ENCODE measurements at places on chromosomes 4 and X.

GRCh38 chr4:105196523-105197145 is 50.0 kb downstream of the TET2 start:
- no peak for DNase-seq

DNA sequence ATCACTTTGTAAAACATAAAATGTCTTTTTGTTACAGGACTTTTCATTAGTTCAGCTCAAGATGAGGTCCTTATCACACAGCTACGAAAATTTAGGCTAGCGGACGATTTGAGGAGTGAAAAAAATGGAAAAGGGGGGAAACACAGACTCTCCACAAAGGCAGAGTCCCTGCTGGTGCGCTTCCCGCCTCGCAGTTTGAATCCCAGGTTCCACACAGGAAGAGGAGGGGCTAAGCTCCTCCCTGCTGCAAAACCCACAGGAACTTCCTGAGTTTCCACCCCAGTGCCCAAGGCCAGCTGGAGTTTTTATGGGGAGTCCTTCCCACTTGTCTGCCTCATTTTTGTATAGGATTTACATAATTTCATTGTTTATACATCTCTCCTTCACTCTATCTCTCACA is 11.2 kb downstream of the ADAM29 start:
- DNase-seq: no peak

- no peak for DNase-seq
Observed at GRCh38 chrX:111483881-111484280, 27.6 kb upstream of the SERTM2 start.

GRCh38 chr4:89298155-89298554 is 9.4 kb downstream of the GPRIN3 start:
- no peak for DNase-seq

DNA sequence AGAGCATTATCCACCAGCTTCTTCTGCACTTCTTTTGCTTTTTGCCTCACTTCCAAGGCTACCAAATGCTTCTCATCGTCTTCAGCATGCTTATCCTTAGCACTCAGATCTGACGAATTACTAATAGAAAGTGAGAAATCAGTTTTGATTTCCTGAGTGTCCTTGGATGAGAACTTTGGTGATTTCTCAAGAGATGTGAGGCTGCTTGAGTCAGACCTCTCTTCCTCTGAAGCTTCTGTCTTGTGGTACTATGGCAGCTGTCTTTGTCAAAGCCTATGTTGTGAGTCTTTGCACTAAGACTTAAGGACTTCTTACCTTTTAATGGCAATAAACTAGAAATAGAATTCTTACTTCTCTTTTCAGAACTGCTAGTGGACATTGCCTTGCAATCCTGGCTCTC is 169.9 kb downstream of the CPE start:
- no peak for DNase-seq

- DNase-seq: no peak
Observed at GRCh38 chr4:18621186-18621585, 599.6 kb upstream of the LCORL start.

DNA sequence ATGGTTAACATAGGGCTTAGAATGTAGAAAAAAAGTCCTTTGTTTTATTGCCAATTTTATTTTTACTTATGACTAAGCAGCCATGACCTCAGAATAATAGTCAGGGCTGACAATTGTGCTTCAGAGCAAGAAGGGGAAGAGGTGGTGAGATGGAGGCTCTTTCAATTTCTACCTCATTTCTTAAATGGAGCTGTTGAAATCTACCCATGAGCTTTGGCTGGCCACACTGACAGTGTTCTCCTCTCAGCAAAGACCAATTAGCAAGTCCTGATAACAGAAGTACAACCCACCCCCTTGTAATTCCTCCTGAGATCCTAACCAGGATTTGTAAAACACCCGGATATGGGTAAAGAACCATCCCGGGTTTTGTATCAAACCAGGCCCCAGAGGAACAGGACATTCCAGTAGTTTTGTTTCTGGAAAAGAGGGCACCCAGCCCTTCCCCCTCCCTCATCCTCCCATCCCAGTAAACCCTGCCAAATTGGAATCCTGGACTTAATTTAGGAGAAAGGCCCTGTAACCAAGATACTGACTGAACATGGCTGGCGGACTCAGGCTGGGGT is at the start of gene HEPH:
Gene HEPH (plus strand): TSS at position 399 of the 563 bp plus-strand sequence. CDS start 6,324 bp downstream, outside the sequence.
- no peak for DNase-seq

- no peak for DNase-seq
Observed at GRCh38 chrX:115367455-115367854, 77.9 kb downstream of the LUZP4 start.

GRCh38 chr4:71932941-71933340 is 98.9 kb upstream of the NPFFR2 start:
- DNase-seq: no peak

GRCh38 chr4:48227662-48228061 is 42.0 kb downstream of the TEC start:
- DNase-seq: no peak

DNA sequence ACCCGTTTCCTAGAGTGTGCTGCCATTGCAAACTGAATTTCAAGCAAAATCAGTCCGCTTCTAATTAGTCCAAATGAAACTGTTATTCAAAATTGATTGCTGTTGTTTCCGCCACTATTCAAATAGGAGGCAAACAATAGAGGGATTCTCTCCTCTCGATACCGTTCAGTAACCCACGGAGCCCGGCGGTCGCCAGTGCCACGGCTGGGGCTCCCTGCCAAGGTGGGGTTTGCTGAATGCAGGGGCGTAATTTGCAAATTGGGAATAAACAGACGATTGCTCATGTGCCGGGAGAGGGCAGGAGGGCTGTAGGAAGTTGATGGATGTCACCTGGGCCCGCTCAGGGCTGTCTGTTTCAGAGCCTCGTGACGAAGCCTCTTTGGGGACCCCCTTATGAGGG is 8.8 kb downstream of the ADRA2C start:
- no peak for DNase-seq

GRCh38 chr4:66609014-66609413 is 936.3 kb downstream of the CENPC start:
- no peak for DNase-seq

GRCh38 chr4:154743683-154744340 is at the start of gene LRAT:
Gene LRAT, plus strand, starts transcription at chr4:154744000. Its CDS starts 327 bp downstream, at chr4:154744327.
- no peak for DNase-seq

GRCh38 chr4:8914461-8915171 is 43.0 kb upstream of the HMX1 start:
- no peak for DNase-seq

DNA sequence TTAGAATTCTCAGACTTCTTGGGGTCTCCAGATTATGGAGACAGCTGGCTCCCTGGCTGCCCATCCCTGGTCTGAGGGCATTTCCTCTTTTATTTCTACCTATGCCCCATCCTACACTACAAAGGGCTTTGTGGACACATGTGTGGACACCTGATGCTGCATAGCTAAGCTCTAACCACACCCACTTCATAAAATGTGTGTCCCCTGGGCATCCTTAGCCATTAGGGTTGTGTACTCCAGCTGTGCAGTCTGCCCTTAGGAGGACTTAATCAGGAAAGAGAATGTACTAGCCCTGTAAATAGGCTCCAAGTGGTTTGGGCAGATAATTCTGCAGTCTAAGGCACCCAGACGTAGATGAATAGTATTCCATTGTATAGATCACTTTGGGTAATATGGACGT is 47.0 kb downstream of the COQ2 start:
- no peak for DNase-seq

- DNase-seq: no peak
Observed at GRCh38 chrX:100913111-100913510, 15.6 kb downstream of the XKRX start.

- no peak for DNase-seq
Observed at GRCh38 chrX:18558799-18559198, 113.1 kb downstream of the RS1 start.

GRCh38 chr4:148254621-148255343 is 187.4 kb downstream of the NR3C2 start:
- no peak for DNase-seq

GRCh38 chr4:40225497-40225896 is 28.7 kb downstream of the RHOH start:
- no peak for DNase-seq

GRCh38 chrX:25548811-25549210 is 533.0 kb upstream of the ARX start:
- no peak for DNase-seq

DNA sequence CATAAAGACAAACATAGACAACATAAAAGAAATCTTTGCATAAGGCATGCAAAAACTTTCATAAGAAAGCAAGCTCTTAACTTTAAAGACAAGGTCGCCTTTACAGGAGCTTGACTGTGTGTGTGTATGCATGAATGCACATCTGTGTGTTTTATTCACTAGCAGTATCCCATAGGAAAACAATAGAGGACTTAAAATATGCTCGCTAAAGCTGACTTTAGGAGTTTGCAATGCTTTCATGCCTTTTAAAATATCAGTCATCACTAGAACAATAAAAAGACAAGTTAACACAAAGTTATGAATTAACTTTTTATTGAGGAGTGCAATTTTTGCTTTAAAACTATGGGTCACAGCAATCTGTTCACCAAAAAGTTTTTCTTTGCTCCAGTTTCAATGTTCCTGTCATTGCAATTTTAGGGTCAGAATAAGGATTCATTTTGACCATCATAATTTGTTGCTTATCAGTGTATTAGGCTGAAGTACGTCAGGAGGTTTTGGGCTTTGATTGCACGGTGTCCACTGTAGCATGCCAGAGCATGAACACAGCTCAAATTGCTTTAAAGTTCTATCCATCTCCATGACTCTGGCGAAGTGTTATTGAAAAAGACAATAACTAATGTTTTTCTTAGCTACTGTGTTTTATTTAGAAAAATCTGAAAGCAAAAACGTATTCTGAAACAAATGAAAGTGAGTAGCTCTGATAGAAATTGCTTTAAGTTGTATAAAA is 36.9 kb downstream of the ANXA10 start:
- no peak for DNase-seq

- DNase-seq: no peak
Observed at GRCh38 chrX:109399831-109400230, 82.1 kb downstream of the GUCY2F start.

GRCh38 chr4:38314663-38315062 is 349.3 kb upstream of the KLF3 start:
- DNase-seq: no peak

DNA sequence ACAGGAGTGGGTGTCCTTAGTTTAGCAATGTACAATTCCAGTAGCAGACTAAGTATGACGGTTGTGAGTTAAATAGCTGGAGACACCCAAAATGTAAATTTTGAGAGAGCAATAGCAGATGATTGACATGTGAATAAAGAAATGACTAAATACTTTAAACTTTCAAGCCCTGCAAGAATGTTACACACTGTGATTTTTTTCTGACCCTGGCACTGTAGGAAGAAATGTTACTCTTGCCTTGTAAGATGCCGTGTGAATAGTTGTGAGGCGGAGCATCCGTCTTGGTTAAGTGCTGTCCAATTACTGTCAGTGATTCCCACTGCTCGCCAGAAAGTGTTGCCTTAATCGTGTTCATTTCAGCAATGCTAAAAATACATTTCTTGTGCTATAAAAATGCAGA is 1248.1 kb downstream of the RAPGEF2 start:
- no peak for DNase-seq

DNA sequence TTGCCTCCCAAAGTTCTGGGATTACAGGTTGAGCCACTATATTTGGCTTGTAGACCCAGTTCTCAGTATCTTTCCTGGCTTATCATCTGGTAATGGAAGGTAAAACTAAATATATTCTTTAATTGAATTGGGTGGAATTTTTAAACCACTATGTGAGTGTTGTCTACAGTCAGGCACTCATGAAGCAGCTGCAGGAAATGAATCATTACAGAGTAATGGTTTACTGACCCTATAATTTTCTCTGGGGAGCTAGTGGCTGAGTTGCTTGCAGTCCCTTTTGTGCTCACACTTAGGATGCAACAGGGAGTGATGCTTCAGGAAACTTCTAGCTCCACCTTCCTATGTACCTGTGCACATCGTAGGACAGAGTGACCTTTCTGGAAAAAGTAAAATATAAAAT is 4.1 kb upstream of the UGT2B7 start:
- no peak for DNase-seq

DNA sequence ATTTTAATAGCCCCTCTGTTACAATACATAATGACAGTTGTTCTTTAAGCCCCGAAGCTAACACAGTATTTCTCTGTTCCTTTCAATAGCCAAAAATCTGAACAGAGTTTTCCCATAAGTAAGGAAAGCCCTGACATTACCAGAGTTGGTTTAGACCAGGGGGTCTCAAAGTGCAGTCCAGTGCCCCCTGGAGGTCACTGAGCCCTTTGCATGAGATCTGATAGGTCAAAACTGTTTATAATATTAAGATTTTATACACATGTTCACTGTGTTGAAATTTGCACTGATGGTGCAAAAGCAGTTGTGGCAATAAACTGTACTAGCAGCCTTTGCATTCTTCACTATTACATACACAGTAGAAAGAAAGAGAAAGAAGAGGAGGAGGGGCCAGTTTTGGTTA is 177.1 kb downstream of the SPANXN3 start:
- no peak for DNase-seq

GRCh38 chr4:71680706-71681105 is 103.2 kb downstream of the GC start:
- DNase-seq: no peak

- DNase-seq: no peak
Observed at GRCh38 chrX:68936608-68937007, 107.8 kb downstream of the EFNB1 start.

- no peak for DNase-seq
Observed at GRCh38 chrX:30659421-30659820, 6.2 kb downstream of the GK start.

DNA sequence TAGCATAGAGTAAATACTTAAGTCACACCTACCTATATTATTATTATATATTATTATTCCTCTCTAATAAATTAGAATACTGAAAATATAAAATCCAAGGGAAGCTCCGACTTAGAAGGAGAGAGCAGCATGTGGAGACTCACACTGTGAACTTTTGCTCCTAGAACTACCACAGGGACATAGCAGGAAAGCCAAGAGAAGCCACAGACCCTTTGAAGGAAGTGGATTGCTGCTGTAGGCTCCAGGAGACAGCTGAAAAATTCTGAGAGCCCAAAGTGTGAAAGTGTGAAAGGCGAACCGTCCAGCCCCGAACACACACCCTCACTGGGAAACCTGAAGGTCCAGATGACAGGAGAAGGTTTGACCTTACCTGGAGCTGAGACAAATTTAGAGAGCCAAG is 177.0 kb downstream of the FAM13A start:
- DNase-seq: no peak

DNA sequence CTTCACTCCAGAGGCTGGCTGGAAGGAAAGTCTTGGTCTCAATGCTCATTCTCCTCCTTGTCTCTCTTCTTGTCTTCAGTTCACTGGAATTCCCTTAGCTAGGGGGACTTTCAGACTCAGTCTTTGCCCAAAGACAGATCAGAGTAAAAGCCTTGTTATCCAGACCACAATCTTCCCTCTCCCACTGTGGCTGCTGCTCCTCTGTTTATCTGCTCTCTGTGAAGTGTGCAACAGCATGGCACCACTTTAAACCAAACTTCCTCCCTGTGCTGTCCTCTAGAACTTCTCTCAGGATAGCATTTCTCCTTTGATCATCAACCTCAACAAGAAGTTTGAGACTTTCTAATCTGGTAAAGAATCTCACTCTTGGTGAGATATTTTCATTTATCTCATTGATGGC is 530.1 kb upstream of the SLIT2 start:
- no peak for DNase-seq
